RWPE1 (cell line): ENCODE measurements at places on chromosomes 12 and 14.
A peak's percentile ranks its signal among the peaks of the same experiment; 100 is the strongest.

- DNase-seq: no peak
Measured at GRCh38 chr12:121711361-121712189, 977 bp upstream of the TMEM120B start.

- DNase-seq: no peak
Measured at GRCh38 chr14:104093366-104094055, 8.0 kb downstream of the ASPG start.

GRCh38 chr14:102728501-102728900 lies 48.7 kb upstream of the TRAF3 start:
- no peak for DNase-seq

- DNase-seq: no peak
Measured at GRCh38 chr12:4609071-4609470, 39.8 kb downstream of the AKAP3 start.

DNA sequence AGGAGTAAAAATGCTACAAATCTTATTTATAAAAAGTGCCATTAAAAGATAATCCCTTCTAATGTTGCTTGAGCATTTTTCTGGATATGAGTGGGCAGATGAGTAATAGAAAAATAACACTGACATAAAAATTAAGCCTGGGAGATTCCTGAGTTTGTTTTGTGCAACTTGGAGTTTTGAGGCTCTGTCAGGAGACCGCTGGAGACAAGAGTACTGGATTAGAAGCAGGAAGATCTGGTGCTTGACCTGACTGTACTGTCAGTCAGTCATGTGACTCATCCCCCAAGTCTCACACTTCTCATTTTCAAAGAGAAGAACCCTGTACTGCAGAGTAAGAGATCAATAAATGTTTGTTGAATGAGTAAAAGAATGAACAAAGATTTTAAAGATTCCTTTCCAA lies 29.4 kb downstream of the ANO4 start:
- DNase-seq: peak; percentile 19

- DNase-seq: peak; percentile 52
Measured at GRCh38 chr12:111685322-111685810, 390 bp downstream of the BRAP start.
